ENCODE measurements at places on chromosomes 13 and 19. TPM values are rescaled to one million over a fixed set of nuclear protein-coding genes. Genes with fewer than 3 reads are reported as not detected.

DNA sequence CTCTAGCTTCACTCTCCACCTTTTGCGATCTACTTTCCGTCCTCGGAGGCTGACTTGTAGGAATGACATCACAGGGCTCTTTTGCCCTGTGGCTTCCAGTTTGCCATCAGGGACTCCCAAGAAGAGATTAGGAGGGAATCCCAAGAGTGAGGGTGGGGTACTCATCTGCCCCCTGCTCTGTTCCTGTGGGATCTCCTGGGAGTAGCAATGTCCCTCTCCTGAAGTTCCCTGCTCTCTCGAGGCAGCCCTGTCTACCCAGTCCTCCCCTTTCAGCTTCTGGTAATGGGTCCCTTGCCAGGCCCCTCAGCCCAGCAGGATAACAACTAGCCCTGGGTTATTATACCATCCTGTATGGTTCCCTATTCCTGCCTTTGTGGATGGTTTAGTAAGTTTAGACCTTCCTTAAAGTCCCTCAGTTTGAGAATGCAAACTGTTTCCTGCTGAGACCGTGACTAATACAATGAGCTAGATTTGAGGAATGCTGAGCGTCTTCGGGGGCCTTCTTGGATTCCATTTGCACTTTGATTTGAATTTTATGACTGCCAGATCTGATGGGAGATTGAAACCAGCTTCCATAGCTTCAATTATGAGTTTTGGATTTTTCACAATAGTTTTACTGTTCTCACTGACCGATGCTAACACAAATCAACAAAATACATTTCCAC lies 73.7 kb upstream of the IPO5 start:
- DNase-seq, result no peak

- no peak for DNase-seq
These were observed 6.2 kb downstream of the ILF3 start for GRCh38 chr19:10660346-10660745.

CNFN gene
- polyA plus RNA-seq, result 16.8 TPM

ZNF865 gene
- 5.3 TPM for polyA plus RNA-seq

DNA sequence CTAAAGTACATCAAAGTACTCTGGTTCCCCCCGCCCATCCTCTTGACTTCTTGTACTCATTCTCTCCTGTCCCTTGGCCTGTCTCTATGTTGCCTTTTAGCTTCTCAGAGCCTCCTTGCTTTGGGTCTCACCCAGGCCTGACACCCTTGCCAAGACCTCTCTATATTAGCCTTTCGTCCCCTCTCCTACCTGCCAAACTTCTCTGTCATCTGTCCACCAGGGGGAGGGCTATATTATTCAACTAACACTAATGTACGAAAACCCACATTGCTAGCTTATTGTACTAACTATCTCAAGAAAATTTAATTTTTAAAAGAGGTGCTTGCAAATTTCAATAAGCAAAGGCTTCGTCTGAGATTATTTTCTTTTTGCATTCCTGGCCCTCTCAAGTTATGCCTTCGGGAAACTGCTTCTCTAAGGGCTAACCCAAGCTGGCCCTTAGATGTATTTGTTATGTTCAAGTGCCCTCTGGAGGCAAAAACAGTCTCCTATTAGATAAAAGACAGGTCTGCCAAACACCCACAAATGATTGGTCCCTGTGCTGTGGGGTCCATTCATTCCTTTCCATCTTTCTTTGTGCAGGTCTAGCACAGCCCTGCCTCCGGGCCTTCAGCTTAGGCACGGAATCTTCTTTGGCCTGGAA lies 6.3 kb upstream of the MRPS31 start:
- DNase-seq, result no peak

UQCRFS1 gene
- 14.7 TPM for polyA plus RNA-seq

- no peak for DNase-seq
These were observed 462.5 kb downstream of the DIAPH3 start for GRCh38 chr13:59701261-59701660.

TNFSF13B gene
- 15.2 TPM for polyA plus RNA-seq

CELF5 gene
- 0.05 TPM for polyA plus RNA-seq

GRCh38 chr13:64912141-64912540 lies 2318.0 kb downstream of the PCDH9 start:
- DNase-seq, result no peak

GRCh38 chr13:98110749-98111148 lies 32.1 kb upstream of the FARP1 start:
- no peak for DNase-seq

CGB2 gene
- polyA plus RNA-seq, result not detected

CYSLTR2 gene
- polyA plus RNA-seq, result 0.98 TPM

ATXN8OS gene
- not detected for polyA plus RNA-seq

UHRF1 gene
- polyA plus RNA-seq, result 3.3 TPM

DNA sequence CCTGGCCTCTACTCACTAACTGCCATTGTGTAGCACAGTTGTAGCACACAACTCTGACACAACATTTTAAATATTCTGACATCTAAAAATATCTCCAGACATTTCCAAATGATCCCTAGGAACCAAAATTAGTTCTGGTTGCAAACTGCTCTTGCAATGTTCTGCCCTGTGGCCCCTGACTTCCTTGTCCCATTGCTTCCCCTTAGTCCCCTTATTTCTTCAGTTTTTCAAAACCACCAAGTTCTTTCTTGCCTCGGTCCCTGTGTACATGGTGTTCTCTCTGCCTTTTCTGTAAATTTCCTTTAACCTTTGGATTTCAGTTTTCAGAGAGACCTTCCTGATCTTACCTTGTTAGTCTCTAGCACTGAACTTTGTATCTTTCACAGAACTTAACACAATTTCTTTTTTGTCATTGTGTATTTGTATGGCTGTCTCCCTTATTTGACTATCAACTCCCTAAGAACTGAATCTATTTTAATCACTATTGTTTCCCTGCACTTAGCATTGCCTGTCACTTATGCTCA lies 87.6 kb upstream of the MLNR start:
- no peak for DNase-seq

DNA sequence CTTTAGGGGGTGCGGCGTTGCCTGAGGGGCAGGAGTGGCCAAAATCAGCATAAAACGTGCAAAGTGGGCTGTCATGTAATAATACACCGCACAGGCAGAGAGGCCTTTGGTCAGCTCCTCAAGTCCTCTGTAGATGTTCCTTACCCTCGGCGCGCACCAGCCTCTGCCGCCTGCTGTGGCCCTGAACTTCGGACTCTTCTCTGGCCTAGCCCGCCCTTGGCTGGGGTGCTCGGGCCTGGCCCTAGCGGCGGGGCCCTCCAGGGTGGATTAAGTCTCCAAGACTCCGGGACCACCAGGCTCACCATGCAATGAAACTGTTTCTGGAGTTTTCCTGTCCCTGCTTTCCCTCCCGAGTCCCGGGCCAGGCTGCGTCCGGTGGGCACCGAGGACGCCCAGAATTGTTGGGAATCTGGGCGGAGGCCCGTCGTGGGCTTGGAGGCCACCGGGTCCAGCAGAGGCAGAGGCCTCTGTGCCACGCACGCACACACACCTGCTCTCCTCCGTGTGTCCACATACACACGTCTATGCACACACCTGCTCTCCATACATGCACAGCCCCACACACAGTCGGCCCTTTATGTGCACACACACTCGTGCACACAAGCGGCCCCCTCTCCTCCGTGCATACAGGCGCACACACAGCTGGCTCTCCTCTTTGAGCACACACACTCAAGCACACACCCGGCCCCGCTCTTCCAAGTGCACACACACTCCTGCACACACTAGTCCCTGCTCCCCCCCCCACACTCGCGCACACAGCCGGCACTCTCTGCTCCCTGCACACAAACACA lies 1.5 kb upstream of the TFDP1 start:
- DNase-seq, result peak; percentile 68

All from spleen (tissue), 13 donors.